ENCODE measurements at places on chromosomes 4 and X.

DNA sequence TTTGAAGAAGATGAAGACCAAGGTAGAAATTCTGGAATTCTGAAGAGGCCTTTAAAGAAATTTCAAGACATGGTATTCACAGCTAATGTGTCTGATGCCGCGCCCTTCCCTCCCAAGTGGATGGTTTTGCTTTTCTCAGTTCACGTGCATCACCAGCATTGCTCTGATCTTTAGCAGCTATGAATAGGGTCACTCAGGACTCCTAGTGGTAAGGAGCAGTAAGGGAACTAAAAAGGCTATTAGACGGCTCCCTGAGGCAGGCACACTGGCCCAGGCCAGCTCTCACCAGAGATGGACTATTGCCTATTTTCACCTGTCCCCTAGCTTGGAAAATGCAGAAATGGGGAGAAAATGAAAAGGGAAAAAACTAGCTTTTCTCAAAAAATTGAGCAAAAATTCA, 447.5 kb upstream of the RASGEF1B start:
- DNase-seq, result no peak

GRCh38 chr4:122341886-122342285, 36.9 kb upstream of the ADAD1 start:
- no peak for DNase-seq

DNA sequence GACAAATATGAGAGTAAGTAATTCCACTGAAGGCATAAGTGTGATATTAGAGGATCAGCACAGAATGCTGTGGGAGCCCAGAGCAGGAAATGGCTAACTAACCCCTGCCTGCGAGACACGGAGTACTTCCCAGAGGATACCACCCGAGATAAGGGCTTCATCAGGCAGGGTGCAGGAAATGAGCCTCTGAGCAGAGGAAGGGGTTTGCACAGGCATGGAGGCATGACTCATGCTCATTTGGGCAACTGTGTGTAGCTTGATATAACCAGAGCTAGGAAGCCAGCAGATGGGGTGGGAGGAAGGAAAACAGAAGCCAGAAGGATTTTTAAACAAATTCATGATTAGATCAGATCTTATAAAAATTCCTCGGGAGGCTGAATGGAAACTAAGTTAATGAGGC, 70.0 kb upstream of the TSPAN5 start:
- DNase-seq, result no peak

DNA sequence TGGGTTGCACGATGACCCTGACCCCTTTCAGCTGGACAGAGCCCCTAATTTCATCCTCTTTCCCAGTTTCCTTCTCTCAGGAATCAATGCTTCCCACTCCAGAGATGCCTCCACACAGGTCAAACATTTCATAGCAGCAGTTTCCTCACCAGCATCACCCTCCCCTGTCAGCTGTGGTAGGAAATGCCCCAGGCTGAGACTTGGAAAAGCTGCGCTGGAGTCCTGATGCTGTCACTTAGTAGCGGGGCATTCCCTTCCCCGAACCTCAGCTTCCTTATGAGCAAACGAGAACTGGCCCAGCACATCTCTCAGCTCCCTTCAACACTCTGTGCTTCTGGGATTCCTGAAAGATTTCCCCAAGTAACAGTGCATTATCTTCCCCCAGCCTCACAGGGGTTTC, 2.7 kb downstream of the GJB1 start:
- no peak for DNase-seq

- DNase-seq, result no peak
Measured at GRCh38 chr4:81599742-81600380, 128.2 kb upstream of the RASGEF1B start.
